ENCODE measurements at places on chromosomes 4 and X. TPM values are rescaled to one million over a fixed set of nuclear protein-coding genes. Genes with fewer than 3 reads are reported as not detected.

Gene FAM47E
- 31.0 TPM for total RNA-seq

Gene MAMLD1
- 18.7 TPM for total RNA-seq

Gene ZAR1
- 0.78 TPM for total RNA-seq

Gene CT45A2
- total RNA-seq = not detected

Gene TMEM271
- total RNA-seq = 18.0 TPM

Gene HHIP
- 67.4 TPM for total RNA-seq

Gene DDX53
- total RNA-seq = not detected

Gene P2RY10
- total RNA-seq = not detected

Gene L1CAM
- total RNA-seq = 179 TPM

Gene FABP2
- total RNA-seq = not detected

Gene XPNPEP2
- not detected for total RNA-seq

Gene TMEM35A
- total RNA-seq = 15.9 TPM

Gene CTPS2
- 11.4 TPM for total RNA-seq

Gene SYTL4
- 20.2 TPM for total RNA-seq

Gene ADGRG2
- total RNA-seq = 0.19 TPM

Gene TCEANC
- total RNA-seq = 8.5 TPM

Gene KANTR
- 41.6 TPM for total RNA-seq

Gene HTRA3
- 0.50 TPM for total RNA-seq

Gene GAGE13
- total RNA-seq = not detected

Gene FGF13
- 51.0 TPM for total RNA-seq

Gene BEX1
- total RNA-seq = 111 TPM

Gene MSANTD1
- total RNA-seq = 5.7 TPM

Gene GABRG1
- total RNA-seq = 18.0 TPM

Gene ZNF711
- total RNA-seq = 31.1 TPM

Data from dorsolateral prefrontal cortex (tissue), 122 donors.